ENCODE measurements at places on chromosomes 5 and 9.

DNA sequence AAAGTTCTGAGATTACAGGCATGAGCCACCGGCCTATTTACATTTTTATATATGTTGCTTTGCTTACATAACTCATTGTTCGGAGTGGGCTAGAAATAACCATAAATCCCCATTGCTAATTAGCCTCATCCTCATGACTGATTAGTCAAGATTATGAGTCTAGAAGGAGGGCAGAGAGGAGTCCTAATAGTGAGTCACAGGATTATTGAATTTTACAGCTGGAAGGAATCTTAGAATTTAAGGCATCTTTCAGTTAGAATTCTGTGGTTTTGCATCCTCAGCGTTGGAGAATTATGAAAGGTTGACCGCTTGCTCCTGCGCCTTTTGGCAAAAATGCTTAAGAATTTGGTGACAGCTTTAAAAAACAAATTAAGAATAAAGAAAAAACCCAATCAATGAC is 2.6 kb upstream of the PBX3 start:
- DNase-seq: no peak

DNA sequence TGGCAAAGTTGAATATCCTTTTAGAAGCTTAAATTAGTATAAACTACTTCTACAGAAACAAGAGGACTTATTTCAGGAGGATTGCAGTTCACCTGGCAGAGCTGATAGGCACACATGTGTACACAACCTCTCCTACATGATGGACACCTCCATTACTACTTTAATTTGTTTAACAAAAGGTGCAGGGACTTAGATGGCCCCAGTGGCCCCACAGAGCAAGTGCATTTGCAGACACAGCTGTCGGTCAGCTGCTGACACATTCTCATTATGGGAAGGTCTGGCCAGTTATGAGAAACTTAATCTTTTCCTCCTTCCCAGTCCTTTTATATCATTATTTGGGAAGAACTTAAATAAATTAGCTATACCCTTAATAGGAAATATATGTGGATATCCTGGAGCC is 28.3 kb downstream of the TDRD7 start:
- no peak for DNase-seq

DNA sequence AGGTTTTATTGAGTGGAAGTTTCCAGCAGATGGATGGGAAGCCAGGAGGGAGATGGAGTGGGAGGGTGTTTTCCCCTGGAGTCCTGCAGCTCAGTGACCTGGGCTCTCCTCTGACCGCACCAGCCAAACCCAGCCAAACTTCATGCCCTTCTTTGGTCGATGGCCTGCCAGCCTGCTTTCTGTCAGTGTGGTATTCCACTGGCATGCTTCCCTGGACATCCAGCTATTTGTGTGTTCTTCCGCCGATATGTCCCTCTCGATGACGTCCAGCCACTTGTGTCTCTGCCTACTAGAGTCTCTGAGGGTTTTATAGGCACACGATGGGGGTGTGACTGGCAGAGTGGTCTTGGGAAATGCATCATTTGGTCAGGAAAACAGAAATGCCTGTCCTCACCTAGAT is 33.8 kb downstream of the GPBP1 start:
- no peak for DNase-seq

- no peak for DNase-seq
These were observed 1612.1 kb upstream of the WWC1 start for GRCh38 chr5:166679331-166679730.

GRCh38 chr9:122286764-122287163 is 22.1 kb downstream of the MRRF start:
- DNase-seq: no peak

- no peak for DNase-seq
These were observed 357.7 kb downstream of the SEMA5A start for GRCh38 chr5:9188131-9188530.

GRCh38 chr5:104184264-104184663 is 621.7 kb upstream of the NUDT12 start:
- no peak for DNase-seq

GRCh38 chr5:179343719-179344430 is 1.4 kb downstream of the ADAMTS2 start:
- DNase-seq: no peak

GRCh38 chr5:136137497-136138220 is 5.0 kb downstream of the SMAD5 start:
- peak; percentile 66 for DNase-seq

GRCh38 chr5:90994796-90995195 is 388.3 kb downstream of the ARRDC3 start:
- DNase-seq: peak; percentile 28

GRCh38 chr5:156914371-156914737 is 48.7 kb downstream of the TIMD4 start:
- no peak for DNase-seq

DNA sequence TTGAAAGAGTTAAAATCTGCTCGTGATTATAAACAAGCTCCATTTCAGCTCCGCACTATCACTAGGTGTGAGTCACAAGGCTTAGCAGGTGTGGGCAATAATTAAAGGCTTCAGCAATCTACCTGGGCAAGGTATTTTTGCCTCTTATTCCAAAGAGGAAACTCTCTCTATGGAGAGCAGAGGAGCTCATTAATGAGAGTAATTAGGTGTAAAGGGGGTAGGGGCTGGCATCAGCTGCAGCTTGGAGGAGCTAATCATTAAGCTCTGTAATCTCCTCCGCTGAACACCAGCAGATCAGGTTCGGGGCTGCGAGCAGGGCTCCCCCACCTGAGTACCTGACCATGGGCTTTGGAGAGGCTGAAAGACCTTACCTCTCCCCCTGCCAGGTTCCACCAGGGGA is 129.2 kb downstream of the CRB2 start:
- no peak for DNase-seq
